Large intestine (tissue), 12 donors: ENCODE measurements at places on chromosomes 12 and 14.

GRCh38 chr12:107681836-107682820 is 3.5 kb upstream of the PWP1 start:
- peaks cover 6% of the 10 kb centered on the region for H3K4me1 ChIP-seq
- no peak overlapping the region for H3K27ac ChIP-seq
- no peak for DNase-seq

DNA sequence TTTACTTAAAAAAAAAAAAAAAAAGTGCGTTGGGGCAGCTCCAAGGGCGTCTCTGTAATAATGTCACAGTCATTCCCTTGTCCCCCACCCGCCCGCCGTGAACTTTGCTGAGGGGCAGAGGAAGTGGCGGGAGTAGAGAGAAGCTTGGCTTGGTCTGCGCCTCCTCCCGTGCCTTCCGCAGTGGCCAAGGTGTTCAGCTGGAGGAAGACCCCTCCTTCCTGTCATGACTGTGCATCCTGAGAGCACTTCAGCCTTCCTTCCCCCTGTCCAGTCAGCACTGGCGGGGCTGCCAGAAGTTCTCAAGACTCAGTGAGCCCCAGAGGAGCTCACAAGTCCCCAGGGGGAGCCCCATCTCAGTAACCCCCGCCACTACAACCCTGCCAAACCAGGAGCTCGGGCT is 32.2 kb downstream of the AACS start:
- no peaks in the 10 kb centered on the region for H3K27me3 ChIP-seq
- H3K4me1 ChIP-seq: peaks cover 25% of the 10 kb centered on the region
- peaks cover 12% of the 10 kb centered on the region for H3K36me3 ChIP-seq

- no peak for DNase-seq
- H3K36me3 ChIP-seq: no peaks in the 10 kb centered on the region
- no peaks in the 10 kb centered on the region for H3K4me1 ChIP-seq
- H3K4me3 ChIP-seq: no peak overlapping the region
These were observed 43.6 kb upstream of the LHX5 start for GRCh38 chr12:113515082-113515856.

GRCh38 chr12:111488798-111489197 is 83.1 kb downstream of the SH2B3 start:
- no peaks in the 10 kb centered on the region for H3K27me3 ChIP-seq
- no peak for DNase-seq
- H3K36me3 ChIP-seq: peaks cover 66% of the 10 kb centered on the region
- H3K27ac ChIP-seq: no peak overlapping the region

- peaks cover 55% of the 10 kb centered on the region for H3K36me3 ChIP-seq
- H3K27ac ChIP-seq: no peak overlapping the region
- DNase-seq: no peak
- no peaks in the 10 kb centered on the region for H3K27me3 ChIP-seq
- peaks cover 3% of the 10 kb centered on the region for H3K4me1 ChIP-seq
These were observed 7.9 kb downstream of the PFKM start for GRCh38 chr12:48126953-48127630.

- DNase-seq: peak; percentile 19
- H3K36me3 ChIP-seq: no peaks in the 10 kb centered on the region
- H3K4me3 ChIP-seq: no peak overlapping the region
- peaks cover 9% of the 10 kb centered on the region for H3K4me1 ChIP-seq
These were observed 97.1 kb upstream of the CDKN3 start for GRCh38 chr14:54299410-54300363.

DNA sequence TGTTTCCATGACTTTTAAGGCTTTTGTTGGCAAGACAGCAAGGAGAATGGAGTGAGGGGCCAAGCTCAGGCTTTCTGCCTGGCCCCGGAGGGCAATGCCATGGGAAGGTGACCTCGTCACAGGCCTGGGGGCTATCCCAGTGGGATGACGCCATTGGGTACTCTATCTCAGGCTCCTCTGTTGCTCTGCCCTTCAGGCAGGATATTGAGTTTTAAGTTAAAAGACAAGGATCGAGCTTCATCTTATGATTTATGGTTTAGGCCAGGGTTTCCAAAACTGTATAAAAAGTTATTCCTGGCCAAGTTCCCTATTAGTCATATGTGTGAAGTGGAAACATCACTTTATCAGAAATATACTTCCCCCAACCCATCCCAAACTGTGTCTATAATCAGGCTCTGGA is 127.7 kb downstream of the ZFP36L1 start:
- H3K4me3 ChIP-seq: no peak overlapping the region
- DNase-seq: no peak
- no peaks in the 10 kb centered on the region for H3K27me3 ChIP-seq
- H3K27ac ChIP-seq: no peak overlapping the region
- no peaks in the 10 kb centered on the region for H3K36me3 ChIP-seq

DNA sequence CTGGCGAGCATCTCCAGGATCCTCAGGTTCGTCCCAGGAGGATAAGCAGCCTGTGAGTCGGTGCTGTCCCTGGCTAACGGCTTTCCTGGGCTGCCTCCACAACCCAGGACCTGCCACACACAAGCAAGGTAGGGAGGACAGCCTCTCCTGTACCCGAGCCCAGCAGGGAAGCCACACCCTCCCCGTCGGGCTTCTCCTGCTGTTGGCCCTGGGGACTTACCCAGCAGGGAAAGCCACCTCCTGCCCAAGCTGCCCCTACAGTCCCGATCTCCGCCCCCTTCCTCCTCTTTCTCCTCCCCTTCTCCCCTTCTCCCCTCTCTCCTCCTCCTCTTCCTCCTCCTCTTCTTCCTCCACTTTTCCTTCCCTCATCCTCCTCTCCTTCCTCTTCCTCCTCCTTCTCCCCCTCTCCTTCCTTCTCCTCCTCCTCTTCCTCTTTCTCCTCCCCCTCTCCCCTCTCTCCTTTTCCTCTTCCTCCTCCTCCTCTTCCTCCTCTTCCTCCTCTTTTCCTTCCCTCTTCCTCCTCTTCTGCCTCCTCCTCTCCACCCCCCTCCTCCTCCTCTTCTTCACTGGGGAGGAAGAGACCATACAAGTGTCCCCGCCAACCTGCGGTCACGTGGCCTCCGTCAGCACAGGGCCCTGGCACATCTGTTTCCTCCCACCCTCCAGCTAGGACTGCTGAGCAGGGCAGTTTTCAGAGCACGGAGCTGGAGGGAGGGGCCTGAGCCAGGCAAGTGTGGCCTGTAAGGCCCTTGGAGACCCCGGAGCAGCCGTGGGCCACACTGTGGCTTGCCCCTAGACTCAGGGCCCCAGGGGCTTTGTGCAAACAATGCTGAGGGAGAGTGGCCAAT is 17.3 kb upstream of the RFLNA start:
- peak; percentile 21 for DNase-seq
- no peaks in the 10 kb centered on the region for H3K36me3 ChIP-seq
- H3K27ac ChIP-seq: peak overlapping the region; percentile 77
- no peaks in the 10 kb centered on the region for H3K27me3 ChIP-seq
- peaks cover 46% of the 10 kb centered on the region for H3K4me1 ChIP-seq
